NCI-H69 (cell line): ENCODE measurements at places on chromosomes 7 and 10.

DNA sequence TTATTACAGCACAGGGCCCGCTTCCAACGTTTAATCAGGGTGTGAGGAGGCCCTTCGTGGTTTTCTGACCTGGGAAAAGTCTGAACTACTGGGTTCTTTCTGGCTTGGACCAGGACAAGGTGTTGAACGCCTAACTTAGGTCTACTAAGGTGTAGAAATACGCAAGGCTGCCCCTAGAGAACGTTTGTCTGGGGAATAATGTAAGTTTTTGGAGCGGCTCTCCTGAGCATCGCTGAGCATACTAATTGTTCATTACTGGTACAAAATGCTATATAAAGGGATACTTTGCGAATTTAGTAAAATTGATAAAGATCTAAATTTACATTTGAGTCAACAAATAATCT lies 32.4 kb upstream of the TOMM7 start:
- DNase-seq, result no peak

GRCh38 chr7:105787793-105788192 lies 88.6 kb downstream of the ATXN7L1 start:
- DNase-seq, result no peak

GRCh38 chr10:104487794-104488438 lies 134.3 kb downstream of the CFAP58 start:
- DNase-seq, result no peak

- DNase-seq, result no peak
Observed at GRCh38 chr10:28036587-28036986, 37.7 kb upstream of the ODAD2 start.

DNA sequence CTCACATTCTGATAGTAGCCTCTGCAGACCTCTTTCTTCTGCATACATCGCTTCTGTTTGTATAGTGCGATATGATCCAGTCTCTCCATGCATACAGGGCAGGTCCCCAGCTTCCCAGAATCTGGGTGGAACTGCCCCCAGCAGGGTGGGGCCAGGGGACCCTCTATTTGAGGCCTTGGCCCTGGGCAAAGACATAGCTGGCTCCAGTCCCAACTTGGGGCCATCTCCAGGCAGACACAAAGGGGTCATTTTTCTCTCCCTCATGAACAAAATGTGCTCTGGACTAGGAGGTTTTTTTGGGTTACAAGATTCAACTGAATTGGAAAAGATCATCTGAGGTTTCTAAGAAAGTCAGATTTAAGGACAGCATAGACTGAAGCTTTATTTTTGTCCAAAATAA lies 21.1 kb upstream of the HSPA12A start:
- DNase-seq, result no peak

DNA sequence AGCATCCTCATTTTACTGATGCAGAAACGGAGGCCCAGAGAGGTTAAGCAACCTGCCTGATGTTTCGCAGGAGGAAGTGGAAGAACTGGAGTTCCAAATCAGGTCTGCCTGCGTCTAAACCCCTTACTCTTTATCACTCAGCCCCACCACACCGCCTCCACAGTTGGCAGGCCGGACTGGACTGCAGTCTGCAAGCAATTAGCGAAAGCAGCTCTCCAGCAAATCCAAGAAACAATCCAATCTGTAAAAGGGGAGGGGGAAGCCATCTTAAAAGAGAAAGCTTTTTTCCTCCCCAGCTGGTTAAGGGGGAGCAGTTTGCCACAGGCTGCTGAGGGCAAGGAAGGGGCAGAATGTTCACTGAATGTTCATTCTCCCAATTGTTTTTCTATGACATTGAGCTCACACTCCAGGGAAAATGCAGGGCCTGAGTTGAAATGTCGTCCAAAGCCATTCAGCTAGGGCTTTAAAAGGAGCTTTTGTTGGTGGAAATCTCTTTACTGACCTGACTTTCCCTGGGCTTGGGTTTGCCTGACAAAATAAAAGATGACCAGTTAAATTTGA lies 350.1 kb downstream of the RNLS start:
- DNase-seq, result no peak

DNA sequence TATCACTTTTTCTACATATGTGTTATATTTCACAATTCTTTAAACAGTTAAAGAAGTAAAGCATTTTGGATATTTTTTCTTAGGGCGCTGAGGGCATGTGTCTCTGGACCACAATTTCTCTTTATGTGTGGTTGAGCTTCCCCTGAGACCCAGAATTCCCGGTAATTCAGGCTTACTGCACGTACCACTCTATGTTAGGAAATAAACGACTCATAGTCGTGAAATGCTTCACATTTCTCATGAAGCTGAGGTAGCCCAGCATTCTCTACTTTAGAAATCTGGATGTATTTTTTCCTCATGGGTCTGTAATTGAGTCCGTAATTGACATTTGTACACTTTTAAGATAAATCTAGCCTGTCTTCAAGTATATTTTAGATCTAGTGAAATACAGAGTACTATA lies 170.6 kb downstream of the FZD1 start:
- no peak for DNase-seq

DNA sequence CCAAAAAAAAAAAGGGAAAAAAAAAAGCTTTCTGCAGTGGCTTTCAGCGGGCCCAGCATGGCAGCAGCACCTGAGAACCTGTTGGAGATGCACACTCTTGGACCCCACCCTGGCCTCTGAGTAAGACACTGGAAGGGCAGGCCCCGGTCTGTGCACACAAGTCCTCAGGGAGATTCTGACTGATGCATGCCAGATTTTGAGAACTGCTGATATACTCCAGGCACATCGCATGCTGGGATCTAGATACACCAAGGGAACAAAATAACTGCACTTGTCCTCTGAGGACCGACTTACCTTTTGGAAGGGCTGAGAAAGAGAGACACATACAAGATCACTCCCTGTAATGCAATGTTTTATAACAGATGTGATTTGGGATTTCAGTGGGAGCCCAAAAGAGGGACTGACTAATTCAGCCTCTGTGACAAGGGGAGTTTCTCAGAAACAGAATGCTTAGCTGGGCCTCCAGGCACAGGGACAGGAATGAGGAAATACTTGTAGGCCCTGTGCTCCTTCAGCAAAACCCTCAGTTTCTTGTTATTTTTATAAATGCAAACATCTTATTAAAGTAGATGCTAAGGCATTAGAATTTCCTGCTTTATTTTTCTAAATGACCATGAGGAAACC lies 8.2 kb downstream of the EGFR start:
- no peak for DNase-seq

DNA sequence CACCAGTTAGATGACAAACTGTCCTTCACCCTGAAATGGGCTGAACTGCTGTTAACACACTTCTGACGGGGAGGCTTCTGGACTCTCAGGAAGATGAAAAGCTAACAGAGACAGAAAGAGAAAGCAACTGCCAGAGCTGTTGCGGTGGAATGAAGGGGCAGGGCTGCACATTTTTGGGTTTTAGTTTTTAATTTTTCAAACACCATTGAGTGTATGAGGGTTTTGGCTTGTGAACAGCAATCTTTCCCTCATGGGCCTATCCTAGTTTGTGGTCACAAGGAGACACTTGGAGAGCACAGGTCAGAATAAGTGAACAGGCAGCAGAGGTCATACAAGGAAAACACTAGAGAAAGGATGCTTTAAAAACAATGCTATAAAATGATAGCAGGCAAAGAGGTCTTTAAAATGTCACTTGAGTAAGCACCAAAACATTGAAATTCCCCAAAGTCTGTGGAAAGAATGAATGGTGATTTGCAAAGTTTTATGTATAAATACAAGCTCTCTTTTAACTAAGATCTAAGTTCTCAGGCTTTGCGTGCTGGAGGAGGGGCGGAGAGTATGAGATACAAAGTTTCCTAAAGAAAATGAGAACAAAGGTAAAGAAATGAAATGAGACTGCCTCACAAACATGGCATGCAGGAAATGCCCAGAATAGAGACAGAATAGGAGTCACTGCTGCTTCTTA lies 101.4 kb upstream of the GLI3 start:
- no peak for DNase-seq

- no peak for DNase-seq
Observed at GRCh38 chr7:47071866-47072265, 510.0 kb downstream of the TNS3 start.

DNA sequence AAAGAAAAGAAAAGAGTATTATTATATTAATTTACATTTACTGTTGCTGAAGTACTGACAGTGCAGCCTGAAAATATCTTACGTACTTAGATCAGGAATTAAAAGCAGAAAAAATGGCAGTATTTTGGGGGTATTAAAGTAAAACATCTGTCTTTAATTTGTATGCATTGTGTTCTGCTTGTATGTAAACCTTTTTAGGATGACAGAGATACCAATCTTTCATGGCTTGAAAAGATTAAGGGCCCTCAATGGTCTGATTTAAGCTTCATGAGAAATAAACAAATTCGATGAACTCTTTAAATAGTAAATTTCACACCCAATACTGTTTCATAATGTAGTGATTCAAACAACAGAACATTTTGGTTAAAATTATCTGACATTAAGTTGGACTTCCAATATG lies 116.3 kb downstream of the MLLT10 start:
- no peak for DNase-seq

- DNase-seq, result no peak
Observed at GRCh38 chr7:91140286-91140685, 123.9 kb upstream of the FZD1 start.
